HuH-7.5 (cell line): ENCODE measurements at places on chromosomes 6 and 20.

- DNase-seq: no peak
These were observed 254.9 kb downstream of the SOD2 start for GRCh38 chr6:159438106-159438505.

GRCh38 chr20:998231-998830 is 3.8 kb downstream of the RSPO4 start:
- no peak for DNase-seq

- no peak for DNase-seq
These were observed 210.6 kb downstream of the DLL1 start for GRCh38 chr6:170080169-170080827.

DNA sequence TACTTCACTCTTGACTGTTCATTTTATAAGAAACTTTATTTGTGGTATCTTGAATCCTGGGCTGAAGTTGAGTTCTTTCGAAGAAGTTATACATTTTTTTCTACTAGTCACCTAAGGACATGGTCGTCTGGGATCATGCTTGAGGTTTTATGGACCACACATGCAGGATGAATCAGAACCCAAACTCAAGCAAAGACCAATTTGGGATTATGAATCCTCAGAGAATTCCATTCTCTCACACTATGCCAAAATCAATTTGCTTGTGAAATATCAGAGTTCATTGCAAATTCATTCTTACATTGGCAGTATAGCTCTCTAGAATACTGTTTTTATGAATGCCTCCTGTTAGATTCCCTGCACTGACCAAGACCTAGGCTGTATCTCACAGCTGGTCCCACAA is 114.3 kb upstream of the HDAC2 start:
- DNase-seq: no peak

GRCh38 chr6:170137911-170138910 is 152.7 kb downstream of the DLL1 start:
- DNase-seq: no peak

DNA sequence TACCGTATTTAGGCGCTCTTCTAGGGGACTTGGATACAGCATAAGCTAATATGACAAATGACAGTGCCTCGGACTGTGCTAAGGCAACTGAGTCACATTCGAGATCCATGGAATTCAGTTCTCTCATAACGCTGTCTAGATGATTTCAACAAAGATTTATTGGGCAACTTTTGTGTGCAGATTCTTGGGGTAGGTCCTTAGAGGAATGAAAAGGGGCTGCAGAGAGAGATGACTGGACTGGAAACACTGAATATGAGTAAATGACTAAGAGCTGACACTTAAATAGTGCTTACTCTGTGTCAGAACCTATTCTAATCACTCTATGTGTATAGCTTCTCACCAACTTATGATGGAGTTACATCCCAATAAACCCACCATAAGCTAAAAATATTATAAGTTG is 36.4 kb upstream of the MARCKS start:
- no peak for DNase-seq

DNA sequence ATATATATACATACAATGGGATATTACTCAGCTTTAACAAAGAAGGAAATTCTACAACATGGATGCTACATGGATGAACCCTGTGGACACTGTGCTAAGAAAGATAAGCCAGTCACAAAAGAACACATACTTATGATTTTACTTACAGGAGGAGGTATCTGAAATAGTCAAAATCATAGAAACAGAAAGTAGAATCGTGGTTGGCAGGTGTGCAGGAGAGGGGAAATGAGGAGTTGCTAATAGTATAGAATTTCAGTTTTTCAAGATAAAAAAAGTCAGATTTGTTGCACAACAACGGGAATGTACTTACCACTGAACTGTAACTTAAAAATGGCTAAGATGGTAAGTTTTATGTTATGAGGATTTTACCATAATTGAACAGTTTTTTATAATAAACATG is 706.3 kb downstream of the TFAP2A start:
- no peak for DNase-seq

DNA sequence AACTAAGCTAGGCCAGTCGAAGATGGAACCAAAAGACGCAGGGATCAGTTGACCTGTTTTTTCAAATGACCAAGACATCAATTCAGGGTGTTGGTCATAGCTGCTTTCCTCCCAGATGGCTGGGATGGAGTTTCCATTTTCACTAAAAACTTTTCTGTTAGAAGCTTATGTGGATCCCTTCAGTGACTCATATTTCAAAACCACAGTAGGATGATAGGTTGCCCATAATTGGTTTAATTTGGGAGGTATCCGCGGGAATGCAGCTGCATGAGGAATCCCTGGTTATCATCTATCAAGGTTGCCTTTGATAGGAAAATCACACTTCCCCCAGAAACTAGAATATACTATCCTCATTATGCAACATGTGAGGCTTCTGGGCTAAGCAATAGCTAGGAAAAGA is 150.9 kb upstream of the MLIP start:
- DNase-seq: no peak

GRCh38 chr6:148396411-148396810 is 53.8 kb downstream of the SASH1 start:
- no peak for DNase-seq
